ENCODE measurements at places on chromosomes 13 and 19.
A peak's percentile ranks its signal among the peaks of the same experiment; 100 is the strongest.

DNA sequence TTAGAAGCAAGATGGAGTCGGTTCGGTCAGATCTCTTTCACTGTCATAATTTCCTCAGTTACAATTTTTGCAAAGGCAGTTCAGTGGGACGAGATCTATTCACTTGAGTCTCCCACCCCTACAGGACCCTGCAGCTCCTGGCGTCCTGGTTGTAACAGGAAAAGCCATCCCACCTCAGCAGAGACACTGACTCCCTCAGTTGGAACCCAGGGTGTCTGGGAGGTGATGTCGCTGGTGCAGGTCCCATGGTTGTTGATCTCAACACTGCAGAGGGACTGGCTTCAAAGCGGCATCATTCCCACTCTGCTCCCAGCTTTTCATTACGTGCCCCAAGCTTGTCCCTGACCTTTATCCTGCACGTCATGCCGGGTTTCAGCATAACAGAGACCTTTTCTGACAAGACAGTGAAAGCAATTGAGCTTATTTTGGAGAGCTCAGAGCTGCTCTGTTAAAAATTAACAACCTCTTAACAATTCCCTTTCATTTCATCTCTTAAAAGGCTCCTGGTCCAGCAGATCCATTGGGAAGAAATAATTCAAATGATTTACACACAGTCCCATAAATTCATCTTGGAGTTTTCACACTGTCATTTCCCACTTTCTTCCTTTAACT lies 17.6 kb upstream of the COG3 start:
- DNase-seq = no peak

DNA sequence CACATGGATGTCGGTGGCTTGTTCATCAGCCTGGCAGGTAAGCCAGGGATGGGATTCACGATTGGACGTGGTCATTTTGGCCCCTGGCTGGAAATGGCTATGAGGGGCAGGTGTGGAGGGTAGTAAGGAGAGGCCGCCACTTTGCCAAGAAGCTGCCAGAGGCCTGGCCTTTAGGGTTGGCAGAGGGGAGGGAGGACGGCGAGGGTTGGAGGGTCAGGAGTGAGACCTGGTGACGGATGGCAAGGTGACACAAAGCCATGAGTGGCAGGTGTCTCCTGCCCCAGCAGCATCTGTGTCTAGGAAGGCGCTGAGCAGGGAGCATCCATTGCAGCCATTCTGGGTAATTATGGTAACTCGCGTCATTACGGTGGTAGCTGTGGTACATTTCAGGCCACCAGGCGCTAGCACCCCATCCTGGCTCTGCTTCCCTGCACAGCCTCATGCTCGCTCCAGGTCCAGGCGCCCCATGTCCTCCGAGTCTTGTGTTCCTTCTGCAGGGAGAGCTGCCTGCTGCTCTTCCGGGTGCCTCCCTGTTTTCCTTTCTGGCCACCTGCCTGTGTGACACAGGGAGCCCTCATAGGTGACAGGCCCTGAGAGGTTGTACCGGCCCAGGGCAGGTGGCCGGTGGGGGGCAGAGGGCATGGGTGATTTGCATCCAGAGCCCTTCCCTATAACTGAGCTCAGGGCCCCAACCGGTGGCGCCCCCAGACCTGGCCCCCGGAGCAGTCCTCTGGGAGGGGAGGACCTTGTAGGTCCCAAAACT lies 4.2 kb downstream of the SSBP4 start:
- DNase-seq = no peak

- peak; percentile 91 for DNase-seq
Measured at GRCh38 chr19:2618611-2619010, 83.9 kb downstream of the GNG7 start.

GRCh38 chr13:44230071-44230470 lies 143.6 kb upstream of the SERP2 start:
- DNase-seq = no peak

- no peak for DNase-seq
Measured at GRCh38 chr13:63042686-63043085, 1627.0 kb upstream of the PCDH20 start.

DNA sequence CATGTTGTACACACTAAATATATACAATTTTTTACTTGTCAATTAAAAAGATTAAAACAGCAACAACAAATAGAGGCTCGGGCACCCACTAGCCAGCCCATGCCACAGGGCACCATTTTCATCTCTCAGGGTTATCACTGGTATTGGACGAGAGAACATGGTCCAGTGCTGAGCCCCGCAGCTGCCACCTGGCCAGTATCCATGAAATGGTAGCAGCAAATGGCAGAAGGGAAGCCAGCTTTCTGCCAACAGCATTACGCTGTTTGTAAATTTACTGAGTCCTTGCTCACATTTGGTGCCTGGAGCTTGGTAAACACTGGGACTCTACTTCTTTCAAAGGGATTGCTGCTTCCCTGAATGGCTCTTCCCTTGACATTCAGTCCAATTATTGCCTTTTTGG lies 87.9 kb upstream of the WASF3 start:
- DNase-seq = no peak

GRCh38 chr13:39455521-39456175 lies 147.3 kb downstream of the LHFPL6 start:
- no peak for DNase-seq

GRCh38 chr13:43698758-43699157 lies 88.0 kb downstream of the ENOX1 start:
- DNase-seq = no peak

- no peak for DNase-seq
Measured at GRCh38 chr13:27599845-27600553, 20.3 kb downstream of the LNX2 start.

- DNase-seq = peak; percentile 84
Measured at GRCh38 chr19:17448131-17448967, at the start of gene TMEM221. TSS of gene TMEM221 (minus strand) at chr19:17448668. CDS start at chr19:17448462, 206 bp downstream.

- peak; percentile 81 for DNase-seq
Measured at GRCh38 chr19:2289714-2290435, 7.9 kb upstream of the PEAK3 start.

- no peak for DNase-seq
Measured at GRCh38 chr13:106911020-106911419, 343.1 kb upstream of the ARGLU1 start.

DNA sequence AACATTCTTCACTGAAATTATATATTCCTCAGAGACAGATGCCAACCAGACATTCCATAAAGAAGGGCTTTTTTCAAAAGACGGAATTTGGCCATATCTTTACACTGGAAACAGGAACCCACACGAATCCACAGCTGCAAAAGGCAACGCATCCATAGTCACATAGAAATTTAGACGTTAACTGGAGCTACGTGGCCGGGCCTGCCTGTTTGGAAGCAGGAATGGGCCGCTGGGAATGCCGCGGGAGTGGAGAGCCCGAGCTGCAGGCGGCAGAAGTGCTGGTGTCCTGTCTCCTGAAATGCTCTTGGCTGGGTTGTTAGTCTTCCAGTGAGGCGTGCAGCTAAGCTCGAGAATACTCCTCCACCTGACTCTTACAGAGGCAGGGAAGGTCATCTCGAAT lies 122.2 kb downstream of the KL start:
- DNase-seq = no peak

- no peak for DNase-seq
Measured at GRCh38 chr19:33355535-33355934, 18.0 kb upstream of the CEBPG start.

GRCh38 chr13:48370815-48371214 lies 42.1 kb downstream of the LPAR6 start:
- DNase-seq = no peak

DNA sequence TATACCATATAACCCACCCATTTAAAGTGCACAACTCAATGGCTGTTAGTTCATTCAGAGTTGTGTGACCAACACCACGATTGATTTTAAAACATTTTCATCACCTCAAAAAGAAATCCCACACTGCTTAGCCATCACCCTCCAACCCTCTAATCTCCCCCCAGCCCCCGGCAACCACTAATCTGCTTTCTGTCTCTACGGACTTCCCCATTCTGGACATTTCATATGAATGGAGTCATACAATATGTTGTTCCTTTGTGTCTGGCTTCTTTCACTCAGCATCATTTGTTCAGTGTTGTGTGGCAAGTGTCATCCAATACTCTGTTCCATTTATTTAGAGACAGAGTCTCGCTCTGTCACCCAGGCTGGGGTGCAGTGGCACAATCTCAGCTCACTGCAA lies 4.0 kb upstream of the PNMA8B start:
- no peak for DNase-seq

DNA sequence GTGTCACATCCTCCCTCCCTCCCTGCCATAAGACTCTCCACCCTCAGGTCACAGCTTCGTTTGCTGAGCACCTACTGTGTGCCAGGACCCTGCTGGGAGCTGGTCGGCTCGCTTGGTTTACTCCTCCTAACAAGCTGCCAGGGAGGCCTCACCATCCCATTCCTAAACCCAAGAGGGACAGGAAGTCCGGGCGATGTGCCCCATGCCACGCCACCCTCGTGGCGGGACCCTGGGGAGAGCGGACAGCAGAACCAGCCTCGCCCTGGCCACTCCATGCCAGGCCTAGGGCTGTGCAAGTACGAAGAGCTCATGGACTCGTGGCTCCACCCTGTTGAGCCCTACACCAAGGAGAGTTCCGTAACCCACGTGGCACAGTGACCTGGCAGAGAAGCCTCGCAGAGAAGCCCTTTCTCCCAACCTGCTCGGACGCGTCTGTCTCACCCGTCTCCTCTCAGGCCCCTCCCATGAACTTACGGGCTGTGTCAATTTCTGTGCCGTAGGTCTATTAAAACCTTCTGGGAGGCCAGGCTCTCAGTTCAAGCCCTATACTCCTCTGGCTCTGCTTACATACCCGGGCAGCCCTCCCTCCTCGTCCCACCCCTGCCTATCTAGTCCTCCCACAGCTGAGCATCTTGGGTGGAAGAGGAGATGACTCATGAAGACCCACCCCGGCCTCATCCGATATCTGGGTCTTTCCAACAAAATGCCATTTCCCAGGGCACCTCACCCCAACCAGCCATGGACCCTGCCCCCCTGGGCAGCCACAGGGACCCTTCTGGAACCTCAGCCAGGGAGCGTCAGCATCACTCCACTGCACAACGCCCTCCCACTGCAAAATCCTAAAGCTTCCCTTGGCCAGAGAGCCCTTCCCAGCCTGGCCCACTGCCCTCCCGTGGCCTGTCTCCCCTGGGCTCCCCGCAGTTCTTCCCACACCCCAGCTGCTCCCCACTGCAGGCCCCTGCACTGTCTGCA lies 2.6 kb downstream of the UBXN6 start:
- no peak for DNase-seq

GRCh38 chr13:50993371-50993770 lies 83.8 kb downstream of the RNASEH2B start:
- no peak for DNase-seq

GRCh38 chr19:42140125-42140754 lies 8.0 kb upstream of the POU2F2 start:
- DNase-seq = no peak

GRCh38 chr19:30570194-30570593 lies 198.0 kb downstream of the ZNF536 start:
- no peak for DNase-seq

DNA sequence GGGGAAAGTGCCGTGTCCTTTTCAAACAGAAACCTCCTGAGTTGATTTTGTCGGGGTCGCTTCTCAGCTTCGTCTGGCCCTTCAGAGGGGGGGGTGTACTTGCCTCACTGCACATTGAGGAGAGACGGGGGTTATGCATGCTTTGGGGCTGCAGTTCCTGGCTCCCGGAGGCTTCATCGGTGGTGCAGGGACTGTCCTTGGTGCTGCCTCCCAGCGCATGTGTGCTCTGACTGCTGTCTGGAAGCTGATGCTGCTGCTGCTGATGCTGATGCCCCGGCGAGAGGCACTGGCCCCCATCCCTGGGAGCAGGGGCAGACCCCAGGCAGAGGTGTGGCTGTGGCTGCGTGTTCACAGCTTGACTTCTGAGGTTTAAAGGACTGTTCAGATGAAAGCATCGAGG lies 91.0 kb downstream of the ARHGEF7 start:
- DNase-seq = no peak

GRCh38 chr13:47859165-47859564 lies 141.9 kb downstream of the SUCLA2 start:
- no peak for DNase-seq

GRCh38 chr13:91146601-91147000 lies 200.9 kb upstream of the MIR17HG start:
- no peak for DNase-seq

DNA sequence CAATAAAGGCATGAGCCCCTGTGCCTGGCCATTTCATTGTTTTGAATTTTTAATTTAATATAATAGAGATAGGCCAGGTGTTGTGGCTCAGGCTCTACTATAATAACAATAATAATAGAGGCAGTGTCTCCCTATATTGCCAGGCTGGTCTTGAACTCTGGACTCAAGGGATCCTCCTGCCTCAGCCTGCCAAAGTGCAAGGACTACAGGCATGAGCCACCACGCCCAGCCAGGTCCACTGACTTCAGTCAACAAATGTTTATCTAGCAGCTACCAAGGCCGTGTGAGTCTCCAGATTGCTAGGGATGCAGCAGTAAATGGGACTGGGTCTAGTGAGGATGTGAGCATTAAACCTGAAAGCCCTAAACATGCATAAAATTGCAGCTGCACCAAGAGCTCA lies 13.8 kb upstream of the ILF3 start:
- no peak for DNase-seq

DNA sequence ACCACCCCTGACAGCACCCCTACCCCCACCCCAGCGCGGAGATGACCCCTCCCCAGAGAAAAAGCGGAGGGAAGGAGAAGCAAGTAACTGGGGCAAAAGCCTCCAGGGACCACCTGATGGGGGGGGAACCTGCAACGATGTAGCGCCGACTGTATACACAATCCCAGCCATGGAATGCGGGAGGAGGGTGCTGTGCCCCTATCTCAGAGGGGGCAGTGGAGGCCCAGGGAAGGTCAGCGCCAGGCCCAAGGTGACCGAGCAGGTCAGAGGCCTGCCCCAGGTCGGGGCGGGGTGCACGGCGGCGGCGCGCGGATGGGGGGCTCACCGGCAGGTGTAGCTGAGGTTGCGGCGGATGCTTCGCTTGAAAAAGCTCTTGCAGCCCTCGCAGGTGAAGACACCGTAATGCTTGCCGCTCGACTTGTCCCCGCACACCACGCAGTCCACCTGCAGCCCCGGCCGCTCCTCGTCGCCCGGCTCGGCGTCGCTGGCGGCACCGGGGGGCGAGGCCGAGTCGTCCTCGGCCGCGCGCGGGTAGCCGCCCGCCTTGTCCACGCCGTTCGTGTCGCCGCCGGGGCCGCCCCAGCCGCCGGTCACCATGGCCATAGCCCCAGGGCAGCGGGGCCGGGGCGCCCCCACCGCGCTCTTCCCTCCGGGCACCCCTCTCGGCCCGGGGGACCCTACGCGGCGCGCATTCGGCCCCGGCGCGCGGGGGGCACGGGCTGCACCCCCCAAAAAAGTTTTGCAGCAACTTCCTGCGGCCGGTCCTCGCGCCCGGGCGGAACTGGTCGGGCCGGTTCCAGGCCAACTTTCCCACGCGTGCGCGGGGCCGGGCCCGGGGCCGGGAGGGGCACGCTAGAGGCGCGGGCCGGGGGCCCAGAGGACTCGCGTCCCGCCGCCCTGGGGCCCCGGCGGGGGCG lies 843 bp downstream of the NR2F6 start:
- no peak for DNase-seq
